ENCODE measurements at places on chromosomes 11 and 22.

GRCh38 chr11:86810288-86810687, 9.9 kb downstream of the PRSS23 start:
- DNase-seq = no peak

DNA sequence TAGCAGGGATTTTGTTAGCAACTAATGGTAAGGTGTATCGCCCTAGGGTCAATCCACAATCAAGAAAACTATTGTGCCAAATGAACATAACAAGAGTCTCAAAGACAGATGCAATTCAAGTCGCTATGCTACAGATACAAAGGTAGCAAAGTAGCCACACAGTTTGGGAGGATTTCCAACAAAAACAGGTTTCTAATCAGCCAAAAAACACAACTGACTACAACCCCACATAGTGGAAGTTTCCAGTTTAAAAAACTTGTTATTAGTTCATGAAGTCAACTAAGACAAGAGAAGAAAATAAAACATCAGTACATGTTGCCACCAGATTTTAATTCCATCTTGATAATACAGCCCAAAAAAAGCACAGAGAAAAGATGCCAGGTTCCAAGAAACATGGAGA, 38.0 kb downstream of the MYH9 start:
- DNase-seq = no peak

- no peak for DNase-seq
Measured at GRCh38 chr22:26893173-26894110, 236.1 kb downstream of the MIAT start.

DNA sequence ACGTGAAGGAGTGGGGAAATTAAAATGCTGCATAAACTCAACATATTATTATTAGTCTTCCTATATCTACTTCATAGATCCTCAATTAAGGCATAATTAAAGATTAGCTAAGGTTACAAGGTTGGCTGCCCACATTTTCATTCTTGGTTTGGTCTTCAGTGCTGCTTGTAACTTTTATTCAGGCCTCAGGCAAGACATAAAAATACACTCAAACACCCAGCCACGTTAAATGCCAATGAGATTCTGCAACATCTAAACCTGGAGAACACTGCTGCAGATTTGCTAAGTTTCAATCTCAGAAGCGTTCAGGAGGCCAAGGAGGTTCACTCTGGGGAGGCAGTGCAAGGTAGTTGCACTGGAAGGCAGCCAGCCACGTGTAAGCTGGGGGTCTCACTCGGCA, 358.7 kb upstream of the NARS2 start:
- DNase-seq = no peak

DNA sequence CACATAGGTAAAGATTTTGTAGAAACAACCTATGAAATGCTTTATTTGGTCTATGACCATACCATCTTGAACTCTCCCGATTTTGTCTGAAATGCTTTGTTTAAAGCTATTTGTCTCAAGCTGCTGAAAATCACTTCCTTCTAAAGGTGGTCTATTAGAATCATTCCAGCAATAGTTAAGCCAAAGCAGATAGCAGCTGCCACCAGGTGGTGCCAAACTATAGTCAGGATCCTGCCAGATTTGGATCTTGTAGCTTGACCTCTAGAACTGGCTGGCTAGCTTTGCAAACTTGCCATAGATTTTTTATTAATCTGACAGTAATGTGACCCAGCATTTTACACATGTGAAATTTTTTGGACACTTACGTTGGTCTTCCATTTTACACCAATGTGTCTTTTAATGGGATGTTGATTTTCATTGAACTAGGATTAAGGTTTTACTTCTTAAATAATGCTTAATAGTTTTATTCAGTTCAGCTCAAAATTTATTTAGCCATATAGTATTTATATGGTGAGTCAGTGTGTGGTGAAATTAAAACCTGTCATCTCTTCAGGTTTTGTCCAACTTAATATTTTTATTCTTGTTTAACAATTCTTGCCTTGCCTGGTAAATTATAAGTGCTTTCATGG, 19.7 kb downstream of the CTR9 start:
- DNase-seq = peak; percentile 68

DNA sequence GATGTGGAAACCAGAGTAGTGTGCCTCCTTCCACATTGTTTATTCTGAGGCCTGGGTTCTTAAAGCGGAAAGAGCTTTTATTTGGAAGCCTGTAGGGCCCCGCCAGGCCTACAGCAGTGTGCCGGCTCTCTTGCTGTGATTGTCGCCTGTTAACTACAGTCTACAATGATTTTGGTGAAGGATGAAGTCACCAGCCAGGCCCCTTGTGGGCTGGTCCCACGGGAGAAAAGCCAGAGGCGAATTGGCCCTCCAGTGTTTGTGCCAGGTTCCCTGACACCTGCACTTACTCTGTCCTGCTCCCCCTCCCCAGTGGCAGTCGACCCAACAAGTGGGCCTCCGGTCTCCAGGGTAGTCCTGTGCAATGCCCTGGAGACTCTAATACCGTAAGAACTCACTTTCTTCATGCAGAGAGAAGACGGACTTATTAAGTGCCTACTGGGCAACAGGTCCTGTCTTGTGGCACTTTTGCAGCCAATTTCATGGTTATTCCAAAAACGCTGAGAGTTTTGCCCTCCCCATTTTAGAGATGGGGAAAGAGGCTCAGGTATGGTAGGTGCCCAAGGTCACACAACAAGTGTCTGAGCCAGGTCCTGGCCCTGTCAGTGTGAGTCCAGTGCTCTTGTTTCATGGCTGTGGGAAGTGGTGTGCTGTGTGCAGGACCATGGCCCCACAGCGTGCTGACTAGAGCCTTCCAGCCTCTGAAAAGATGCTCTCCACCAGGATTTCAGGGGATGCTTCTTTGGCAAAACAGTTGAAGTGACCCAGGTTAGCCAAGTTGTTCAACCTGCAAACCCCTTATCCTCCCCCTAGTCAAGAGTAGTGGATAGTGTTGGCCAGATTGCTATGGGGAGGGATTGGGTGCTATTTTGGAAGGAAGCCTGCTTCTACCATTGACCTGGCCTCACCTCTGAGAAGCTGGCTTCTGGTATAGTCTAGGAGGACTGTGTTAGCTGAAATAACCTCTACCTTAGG, 1.4 kb downstream of the MICAL2 start:
- no peak for DNase-seq

DNA sequence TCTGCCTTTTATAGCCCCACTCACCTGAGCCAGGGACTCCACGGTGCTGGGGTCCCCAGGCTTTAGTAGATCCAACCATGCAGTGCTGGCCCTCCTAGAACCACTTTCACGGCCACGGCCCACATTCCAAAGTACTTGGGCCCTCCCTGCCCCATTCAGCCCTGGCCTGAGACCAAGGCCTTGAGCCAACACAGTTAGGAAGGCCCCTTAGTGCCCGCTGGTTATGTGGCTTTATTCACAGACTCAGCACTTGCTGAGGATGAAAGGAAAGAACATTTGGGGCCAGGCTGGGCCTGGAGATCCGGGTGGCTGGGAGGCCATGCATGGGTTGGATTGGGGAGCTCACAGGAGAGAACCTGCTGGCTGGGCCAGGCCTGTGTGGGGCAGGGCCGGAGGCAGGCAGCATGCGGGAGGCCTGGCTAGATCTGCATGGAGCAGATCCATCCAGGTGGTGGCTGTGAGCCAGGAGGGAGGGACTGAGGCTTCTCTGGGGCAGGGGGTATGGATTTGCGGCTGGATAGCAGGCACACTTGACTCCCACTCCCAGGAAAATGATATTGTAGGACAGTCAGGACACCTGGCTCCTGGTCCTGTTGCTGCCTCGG, 12.6 kb downstream of the CHRM1 start:
- DNase-seq = no peak

DNA sequence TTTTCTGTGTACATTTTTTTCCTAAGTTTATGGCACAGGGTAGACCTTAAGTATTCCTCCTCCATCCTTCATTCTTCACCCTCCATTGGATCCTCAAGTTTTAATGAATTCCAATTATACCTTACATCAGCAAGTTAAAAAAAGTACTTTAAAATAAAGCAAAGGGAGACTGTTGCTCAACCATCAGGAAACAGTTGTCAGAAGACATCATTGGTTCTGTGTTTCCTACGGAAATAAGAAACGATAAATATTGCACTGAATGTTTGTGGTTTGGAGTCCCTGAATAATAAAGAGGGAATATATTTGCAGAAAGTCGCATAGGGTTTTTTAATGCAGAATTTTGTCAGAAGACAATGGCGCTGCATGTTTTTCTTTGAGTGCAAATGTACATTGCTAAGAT, 28.1 kb upstream of the LDHA start:
- DNase-seq = no peak

DNA sequence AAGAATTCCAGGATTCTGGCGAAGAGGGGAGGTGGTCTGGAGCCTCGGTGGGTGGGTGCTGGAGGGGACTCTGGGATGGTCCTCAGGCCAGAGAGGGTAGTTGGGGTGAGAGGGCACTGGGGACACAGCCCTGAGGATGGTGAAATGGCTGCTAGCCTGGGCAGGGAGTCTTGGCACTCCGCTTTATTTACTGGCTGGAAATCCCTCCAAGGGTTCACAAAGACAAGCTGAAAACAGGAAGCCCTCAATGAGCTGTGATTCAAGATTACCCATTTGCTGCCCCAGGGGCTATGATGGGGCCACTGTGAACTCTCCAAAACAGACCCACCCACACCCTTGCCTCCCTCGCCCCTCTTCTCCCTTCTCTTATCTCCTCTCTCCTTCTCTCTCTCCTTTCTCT, 71.9 kb downstream of the FBXO7 start:
- DNase-seq = peak; percentile 21

DNA sequence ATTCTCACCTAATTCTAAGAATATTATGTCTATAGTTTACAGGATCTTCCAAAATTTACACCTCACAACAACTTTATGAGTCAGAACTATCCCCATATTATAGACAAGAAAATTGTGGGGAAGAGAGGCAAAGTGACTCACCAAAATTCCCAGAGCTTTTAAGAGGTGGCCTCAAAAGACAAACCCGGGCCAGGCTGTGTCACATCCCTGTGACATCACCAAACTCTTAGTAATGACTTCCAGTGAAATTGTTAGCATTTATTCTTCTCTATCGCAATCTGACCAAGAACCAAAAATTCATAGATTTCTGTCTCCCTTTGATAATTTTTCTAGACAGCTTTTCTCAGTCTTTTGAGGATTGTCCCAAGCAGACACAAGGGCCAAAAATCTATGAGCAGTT, 134.3 kb downstream of the SNX19 start:
- no peak for DNase-seq

DNA sequence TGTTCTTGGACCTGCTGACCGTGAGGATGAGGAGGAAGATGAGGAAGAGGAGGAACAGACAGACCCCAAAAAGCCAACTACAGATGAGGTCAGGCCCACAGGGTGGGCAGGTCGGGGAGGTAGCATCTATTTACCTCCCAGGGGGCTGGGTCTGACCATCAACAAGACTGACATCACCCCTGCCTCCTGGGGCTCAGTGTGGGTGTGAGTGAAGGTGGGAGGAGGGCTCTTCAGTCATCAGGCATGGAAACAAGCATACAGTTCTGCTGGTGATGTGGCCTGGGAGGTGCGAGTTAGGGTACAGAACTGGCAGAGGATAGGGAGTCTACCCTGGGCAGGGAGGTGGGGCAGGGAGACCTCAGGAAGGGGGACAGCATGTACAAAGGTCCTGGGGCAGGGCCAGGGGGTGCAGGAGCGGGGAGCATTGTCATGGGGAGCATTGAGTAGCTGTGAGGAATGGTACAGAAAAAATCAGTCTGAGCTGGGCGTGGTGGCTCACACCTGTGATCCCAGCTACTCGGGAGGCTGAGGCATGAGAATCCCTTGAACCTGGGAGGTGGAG, 8.9 kb downstream of the PLCB3 start:
- DNase-seq = no peak

GRCh38 chr11:134638796-134639430, 226.9 kb upstream of the B3GAT1 start:
- DNase-seq = no peak

DNA sequence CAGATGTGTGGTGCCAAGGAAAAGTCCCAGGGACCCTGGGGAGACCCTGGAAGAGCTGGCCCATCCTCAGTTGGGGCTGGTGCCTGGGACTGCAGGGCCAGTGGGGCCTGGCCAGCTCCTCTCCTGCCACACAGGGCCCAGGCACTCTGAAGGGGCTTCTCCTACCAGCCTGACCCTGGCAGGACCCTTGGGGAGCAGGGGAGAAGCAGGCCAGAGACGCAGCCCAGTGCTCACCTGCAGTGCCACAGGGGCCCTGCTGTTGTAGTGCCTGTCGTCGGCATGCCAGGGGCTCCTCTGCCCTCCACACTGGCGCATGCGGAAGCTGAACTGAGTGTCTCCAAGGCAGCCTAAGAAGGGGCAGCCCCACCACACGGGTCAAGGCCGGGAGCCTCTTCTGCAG, 9.1 kb downstream of the DENND6B start:
- DNase-seq = no peak

All from activated effector memory CD4-positive, alpha-beta T cell treated with anti-CD3 and anti-CD28 coated beads, Interleukin-2, amount 50 U/mL, for 16 hours (primary cell).